ENCODE measurements at places on chromosomes 11 and 22.

DNA sequence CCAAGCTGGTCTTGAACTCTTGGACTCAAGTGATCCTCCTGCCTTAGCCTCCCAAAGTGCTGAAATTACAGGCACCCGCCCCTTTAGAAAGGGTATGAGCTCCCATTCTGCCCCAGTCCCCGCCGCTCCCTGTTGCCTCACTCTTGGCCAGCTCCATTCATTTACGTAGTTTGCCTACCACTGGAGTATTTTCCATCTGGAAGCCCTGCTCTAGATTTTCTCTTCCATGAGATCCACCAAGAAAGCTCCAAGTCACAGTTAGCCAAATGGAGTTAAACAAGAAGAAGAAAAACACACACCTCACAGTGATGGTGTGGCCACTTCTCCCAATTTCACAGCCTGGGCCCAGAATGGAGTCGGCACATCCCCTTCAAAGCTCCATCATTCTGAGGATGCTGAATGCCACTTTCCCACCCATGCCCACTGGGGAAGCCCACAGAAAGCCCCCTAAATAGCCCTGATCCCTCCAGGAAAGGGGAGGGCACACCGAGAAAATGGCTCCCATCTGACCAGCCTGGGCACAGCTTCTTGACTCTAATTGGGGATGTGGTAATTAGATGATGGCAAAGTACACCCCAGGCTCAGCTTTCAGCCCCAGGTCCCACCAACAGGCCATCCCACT, 381.2 kb downstream of the MN1 start:
- DNase-seq: no peak

DNA sequence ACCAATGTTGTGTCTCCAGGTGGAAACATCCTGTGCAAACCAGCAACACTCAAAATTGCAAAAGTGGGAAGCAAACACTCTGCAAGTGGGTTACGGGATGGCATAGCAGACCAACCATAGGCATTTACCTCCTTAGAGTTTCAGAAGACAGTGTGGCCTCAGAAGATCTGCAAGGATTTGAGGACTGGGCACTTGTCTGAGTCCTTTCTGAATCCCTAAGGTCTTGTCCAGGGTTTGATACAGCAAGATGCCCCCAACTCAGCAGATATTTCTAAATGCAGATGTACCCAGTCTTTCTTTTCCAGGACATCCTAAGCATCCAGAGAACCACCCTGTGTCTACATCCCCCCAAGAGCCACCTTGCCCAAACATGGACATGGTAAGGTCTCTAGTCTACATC, 51.7 kb upstream of the SHANK2 start:
- DNase-seq: no peak

GRCh38 chr11:19922689-19923035, 210.0 kb downstream of the NAV2 start:
- no peak for DNase-seq

- peak; percentile 65 for DNase-seq
Observed at GRCh38 chr11:16604794-16605388, 133.6 kb upstream of the C11orf58 start.

- DNase-seq: no peak
Observed at GRCh38 chr22:20388200-20388599, 5.8 kb upstream of the ZNF74 start.

GRCh38 chr11:12411806-12412727, 34.7 kb downstream of the PARVA start:
- DNase-seq: peak; percentile 4

Data from NCI-H526 treated with DMSO at 0.1 percent for 48 hours (cell line).